Epithelial cell of prostate (primary cell): ENCODE measurements at places on chromosomes 2 and 18.

GRCh38 chr18:48488388-48488850 is 50.4 kb upstream of the CTIF start:
- DNase-seq: peak; percentile 36

- no peak for DNase-seq
Observed at GRCh38 chr2:58032016-58032763, 14.4 kb upstream of the VRK2 start.

DNA sequence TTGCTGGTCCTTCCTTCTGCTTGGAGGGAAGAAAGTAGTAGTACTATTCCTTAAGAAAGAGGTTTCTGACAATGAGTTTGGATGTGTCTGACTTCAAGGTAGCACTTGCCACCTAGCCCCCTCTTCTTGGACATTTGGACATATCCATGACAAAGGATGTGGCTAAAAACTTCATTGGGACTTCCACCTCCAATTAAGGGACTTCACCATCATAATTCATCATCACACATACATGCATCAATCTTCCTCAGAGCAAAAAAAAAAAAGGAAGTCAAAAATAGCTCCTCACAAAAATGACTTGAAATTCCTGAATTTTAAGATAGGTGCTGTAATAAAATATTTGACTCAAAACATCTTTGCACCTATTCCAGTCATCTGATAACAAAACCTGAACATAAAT is 23.4 kb upstream of the PEX13 start:
- no peak for DNase-seq

DNA sequence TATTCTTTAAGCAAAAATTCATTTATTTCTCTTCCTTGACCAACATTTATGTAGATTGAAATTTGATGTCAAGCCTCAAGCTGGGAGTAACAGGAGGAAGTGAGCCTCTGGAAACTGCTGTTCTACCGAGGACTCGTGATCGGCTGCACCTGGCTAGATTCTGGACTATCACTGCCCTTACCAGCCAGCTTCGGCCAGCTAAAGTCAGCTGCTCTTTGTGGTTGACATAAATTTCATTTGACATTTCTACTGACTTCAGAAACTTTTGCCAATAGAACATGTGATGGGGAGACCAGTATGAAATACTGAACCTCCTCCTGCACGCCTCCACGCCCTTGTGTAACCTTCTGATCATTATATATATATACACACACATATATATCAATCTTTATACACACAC is 74.2 kb upstream of the RGPD5 start:
- DNase-seq: no peak
